Heart left ventricle (tissue), 16 donors: ENCODE measurements at places on chromosomes 7 and 10. TPM values are rescaled to one million over a fixed set of nuclear protein-coding genes. Genes with fewer than 3 reads are reported as not detected.

DNA sequence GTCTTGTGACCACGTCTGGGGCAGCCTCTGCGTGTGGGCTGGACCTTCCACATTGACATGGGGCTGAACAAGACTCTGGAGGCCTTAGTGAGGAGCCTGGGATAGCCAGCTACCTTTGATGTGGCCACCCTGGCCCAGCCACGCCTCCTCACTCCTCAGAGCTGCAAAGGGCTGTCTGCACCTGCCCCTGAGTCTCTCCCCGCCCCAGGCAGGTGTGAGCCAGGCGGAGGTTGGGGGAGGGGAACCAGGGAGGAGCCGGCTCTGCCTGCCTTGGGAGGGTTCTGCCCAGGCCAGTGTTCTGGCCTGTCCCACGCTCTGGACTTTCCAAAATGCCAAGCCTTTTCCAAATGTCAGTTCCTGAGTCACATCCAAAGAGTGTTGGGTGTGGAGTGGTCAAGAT lies 72.2 kb downstream of the GTF2IRD1 start:
- H3K4me3 ChIP-seq, result no peak overlapping the region
- H3K27me3 ChIP-seq, result no peaks in the 10 kb centered on the region
- H3K27ac ChIP-seq, result no peak overlapping the region
- DNase-seq, result no peak
- peaks cover 59% of the 10 kb centered on the region for H3K36me3 ChIP-seq

DNA sequence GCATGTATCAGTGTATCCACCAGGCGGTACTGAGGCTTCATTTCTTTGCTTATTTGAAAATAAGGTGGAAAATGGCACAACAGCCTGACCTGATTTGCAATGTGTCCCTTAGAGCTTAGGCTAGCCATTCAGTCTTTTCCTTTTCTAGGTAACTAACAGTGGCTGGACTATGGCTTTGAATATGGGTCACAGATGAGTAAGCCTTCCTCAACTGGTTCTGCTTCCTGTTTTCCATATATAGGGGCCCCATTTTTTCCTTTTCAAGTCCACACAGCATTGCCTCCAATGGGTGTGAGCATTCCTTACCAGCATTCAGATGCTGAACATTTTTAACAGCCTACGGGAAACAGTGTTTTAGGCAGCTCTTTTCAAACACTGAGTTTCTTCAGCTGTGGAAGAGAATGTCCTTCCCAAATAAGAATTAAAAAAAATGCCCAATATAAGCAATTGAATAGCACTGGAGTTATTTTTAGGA lies 3.9 kb upstream of the ITGB1 start:
- H3K27me3 ChIP-seq, result no peaks in the 10 kb centered on the region
- no peaks in the 10 kb centered on the region for H3K36me3 ChIP-seq
- H3K27ac ChIP-seq, result peak overlapping the region; percentile 82
- peak overlapping the region; percentile 5 for H3K4me3 ChIP-seq
- peaks cover 50% of the 10 kb centered on the region for H3K4me1 ChIP-seq

DNA sequence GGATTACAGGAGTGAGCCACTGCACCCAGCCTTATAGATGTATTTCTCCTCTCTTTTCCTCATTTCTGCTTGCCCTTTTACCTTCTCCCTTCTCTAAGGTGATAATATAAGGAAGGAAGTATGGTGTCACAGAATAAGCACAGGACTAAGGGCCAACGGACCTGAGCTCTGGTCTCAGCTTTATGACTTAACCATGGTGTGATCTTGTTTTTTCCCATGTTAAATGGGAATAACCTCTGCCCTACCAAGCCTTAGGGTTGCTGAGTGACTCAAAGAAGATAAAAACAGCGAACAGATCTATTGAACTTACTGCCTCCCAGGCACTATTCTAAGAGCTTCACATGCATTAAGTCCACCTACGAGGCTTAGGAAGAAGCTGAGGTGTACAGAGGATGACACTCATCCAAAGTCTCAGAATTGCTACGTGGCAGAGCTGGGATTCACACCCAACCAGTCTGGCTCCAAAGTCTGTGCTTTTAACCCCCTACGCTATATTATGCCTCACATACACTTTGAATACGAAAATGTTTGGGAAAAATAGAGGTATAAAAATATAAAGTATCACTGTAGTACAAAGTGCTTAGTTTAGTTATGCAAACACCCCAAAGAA lies 5.6 kb downstream of the UROS start:
- DNase-seq, result no peak
- H3K27me3 ChIP-seq, result no peaks in the 10 kb centered on the region
- H3K36me3 ChIP-seq, result peaks cover 13% of the 10 kb centered on the region
- H3K4me1 ChIP-seq, result peaks cover 21% of the 10 kb centered on the region
- H3K27ac ChIP-seq, result no peak overlapping the region

DNA sequence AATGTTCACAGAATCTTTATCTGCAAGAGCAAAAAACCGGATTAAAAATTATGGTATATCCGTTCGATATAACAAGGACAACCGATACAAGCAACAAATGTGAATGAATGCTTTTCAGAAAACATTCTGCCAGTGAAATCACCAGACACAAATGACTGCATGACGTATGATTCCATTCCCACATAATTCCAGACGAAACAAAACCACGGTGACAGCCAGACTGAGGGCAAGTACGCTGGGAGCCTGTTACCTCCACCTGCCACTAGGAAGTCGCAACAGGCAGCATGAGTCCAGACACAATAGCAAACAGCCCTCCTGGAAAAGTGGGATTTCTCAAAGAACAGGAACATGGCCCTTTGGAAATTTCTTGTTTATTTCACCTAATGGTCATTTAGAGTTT lies 41.7 kb downstream of the MAD1L1 start:
- no peak for DNase-seq
- no peak overlapping the region for H3K27ac ChIP-seq
- peaks cover 13% of the 10 kb centered on the region for H3K4me1 ChIP-seq
- no peak overlapping the region for H3K4me3 ChIP-seq

GRCh38 chr10:22832066-22832602 lies 95.7 kb upstream of the ARMC3 start:
- H3K27ac ChIP-seq, result no peak overlapping the region
- H3K27me3 ChIP-seq, result no peaks in the 10 kb centered on the region
- H3K4me1 ChIP-seq, result no peaks in the 10 kb centered on the region
- no peaks in the 10 kb centered on the region for H3K36me3 ChIP-seq
- H3K4me3 ChIP-seq, result no peak overlapping the region
- DNase-seq, result no peak

- H3K4me1 ChIP-seq, result no peaks in the 10 kb centered on the region
- no peak overlapping the region for H3K27ac ChIP-seq
- no peak for DNase-seq
- H3K36me3 ChIP-seq, result no peaks in the 10 kb centered on the region
- H3K27me3 ChIP-seq, result no peaks in the 10 kb centered on the region
These were observed 390.7 kb downstream of the INHBA start for GRCh38 chr7:41312235-41312634.

DNA sequence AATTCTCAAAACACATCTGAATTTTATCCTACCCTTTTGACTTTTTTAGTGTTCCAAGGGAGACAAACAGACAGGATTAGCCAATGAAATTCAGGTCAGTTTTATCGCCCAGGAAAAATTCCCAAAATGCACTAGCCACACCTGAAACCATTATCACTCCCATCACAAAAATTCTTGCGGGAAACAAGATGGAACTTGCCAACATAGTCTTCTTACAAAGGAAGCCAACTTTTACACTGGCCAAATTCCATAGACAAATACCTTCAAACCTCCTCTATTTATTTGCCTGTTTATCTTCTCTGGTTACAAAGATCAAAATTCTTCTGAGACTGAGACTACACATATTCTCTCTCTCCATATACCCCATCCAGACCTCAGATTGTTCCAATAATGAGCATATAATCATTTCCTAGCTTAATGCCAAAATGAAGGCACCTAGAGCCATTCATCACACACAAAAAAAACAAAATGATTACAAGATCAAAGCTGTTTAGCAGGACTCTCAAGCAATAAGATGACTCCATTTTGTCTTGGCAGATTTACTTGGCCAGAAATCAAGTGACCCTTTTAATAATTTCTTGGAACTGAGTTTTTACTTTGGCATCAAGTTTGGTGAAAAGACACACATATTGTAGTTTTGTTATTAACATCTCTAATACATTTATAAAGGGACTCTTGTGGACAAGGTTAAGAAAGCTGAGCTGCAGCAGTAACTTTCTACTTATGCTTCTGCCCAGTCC lies 30.2 kb downstream of the MET start:
- no peaks in the 10 kb centered on the region for H3K36me3 ChIP-seq
- peaks cover 2% of the 10 kb centered on the region for H3K4me1 ChIP-seq
- no peak overlapping the region for H3K27ac ChIP-seq
- no peak for DNase-seq
- no peaks in the 10 kb centered on the region for H3K27me3 ChIP-seq
- H3K4me3 ChIP-seq, result no peak overlapping the region

- H3K27ac ChIP-seq, result no peak overlapping the region
- H3K36me3 ChIP-seq, result no peaks in the 10 kb centered on the region
- no peak for DNase-seq
- peaks cover 6% of the 10 kb centered on the region for H3K4me1 ChIP-seq
- no peak overlapping the region for H3K4me3 ChIP-seq
- no peaks in the 10 kb centered on the region for H3K27me3 ChIP-seq
These were observed 34.5 kb upstream of the RHOBTB1 start for GRCh38 chr10:60978287-60979115.

- no peak for DNase-seq
- H3K36me3 ChIP-seq, result no peaks in the 10 kb centered on the region
- no peak overlapping the region for H3K4me3 ChIP-seq
- no peaks in the 10 kb centered on the region for H3K27me3 ChIP-seq
These were observed 28.3 kb upstream of the ELMO1 start for GRCh38 chr7:37476881-37477450.

- no peak overlapping the region for H3K4me3 ChIP-seq
- H3K36me3 ChIP-seq, result no peaks in the 10 kb centered on the region
- H3K4me1 ChIP-seq, result no peaks in the 10 kb centered on the region
- no peak for DNase-seq
- no peak overlapping the region for H3K27ac ChIP-seq
These were observed 175.5 kb upstream of the MYO3A start for GRCh38 chr10:25758511-25758910.

- peak; percentile 37 for DNase-seq
- H3K27me3 ChIP-seq, result no peaks in the 10 kb centered on the region
- no peak overlapping the region for H3K4me3 ChIP-seq
These were observed 28.6 kb upstream of the TRIL start for GRCh38 chr7:28986765-28987110.

- H3K27me3 ChIP-seq, result peaks cover 4% of the 10 kb centered on the region
- no peak overlapping the region for H3K27ac ChIP-seq
- DNase-seq, result no peak
- H3K36me3 ChIP-seq, result no peaks in the 10 kb centered on the region
These were observed 20.6 kb upstream of the NKX6-2 start for GRCh38 chr10:132806561-132807003.

GRCh38 chr7:134414109-134414508 lies 44.8 kb downstream of the AKR1B1 start:
- no peak overlapping the region for H3K27ac ChIP-seq
- no peaks in the 10 kb centered on the region for H3K4me1 ChIP-seq
- H3K36me3 ChIP-seq, result no peaks in the 10 kb centered on the region
- DNase-seq, result no peak

GRCh38 chr7:131164025-131164925 lies 163.4 kb upstream of the MKLN1 start:
- H3K36me3 ChIP-seq, result no peaks in the 10 kb centered on the region
- no peak for DNase-seq

- H3K4me1 ChIP-seq, result no peaks in the 10 kb centered on the region
- H3K27ac ChIP-seq, result no peak overlapping the region
- no peaks in the 10 kb centered on the region for H3K27me3 ChIP-seq
- no peaks in the 10 kb centered on the region for H3K36me3 ChIP-seq
- no peak overlapping the region for H3K4me3 ChIP-seq
These were observed 57.5 kb upstream of the CHCHD3 start for GRCh38 chr7:133139350-133139749.

DNA sequence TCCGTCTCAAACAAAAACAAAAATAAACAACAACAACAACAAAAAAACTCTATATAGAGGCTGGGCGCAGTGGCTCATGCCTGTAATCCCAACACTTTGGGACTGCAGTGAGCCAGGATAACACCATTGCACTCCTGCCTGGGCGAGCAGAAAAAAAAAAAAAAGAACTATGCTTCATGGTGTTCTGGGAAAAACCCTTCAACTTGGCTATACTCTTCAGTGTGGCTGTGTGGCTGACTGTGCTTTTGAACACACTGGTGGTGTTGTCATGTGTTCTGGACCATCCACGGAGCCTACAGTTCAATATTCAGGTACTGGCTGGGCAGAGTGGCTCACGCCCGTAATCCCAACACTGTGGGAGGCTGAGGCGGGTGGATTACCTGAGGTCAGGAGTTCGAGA lies 26.5 kb downstream of the SNX8 start:
- no peaks in the 10 kb centered on the region for H3K4me1 ChIP-seq
- no peaks in the 10 kb centered on the region for H3K27me3 ChIP-seq
- no peaks in the 10 kb centered on the region for H3K36me3 ChIP-seq

DNA sequence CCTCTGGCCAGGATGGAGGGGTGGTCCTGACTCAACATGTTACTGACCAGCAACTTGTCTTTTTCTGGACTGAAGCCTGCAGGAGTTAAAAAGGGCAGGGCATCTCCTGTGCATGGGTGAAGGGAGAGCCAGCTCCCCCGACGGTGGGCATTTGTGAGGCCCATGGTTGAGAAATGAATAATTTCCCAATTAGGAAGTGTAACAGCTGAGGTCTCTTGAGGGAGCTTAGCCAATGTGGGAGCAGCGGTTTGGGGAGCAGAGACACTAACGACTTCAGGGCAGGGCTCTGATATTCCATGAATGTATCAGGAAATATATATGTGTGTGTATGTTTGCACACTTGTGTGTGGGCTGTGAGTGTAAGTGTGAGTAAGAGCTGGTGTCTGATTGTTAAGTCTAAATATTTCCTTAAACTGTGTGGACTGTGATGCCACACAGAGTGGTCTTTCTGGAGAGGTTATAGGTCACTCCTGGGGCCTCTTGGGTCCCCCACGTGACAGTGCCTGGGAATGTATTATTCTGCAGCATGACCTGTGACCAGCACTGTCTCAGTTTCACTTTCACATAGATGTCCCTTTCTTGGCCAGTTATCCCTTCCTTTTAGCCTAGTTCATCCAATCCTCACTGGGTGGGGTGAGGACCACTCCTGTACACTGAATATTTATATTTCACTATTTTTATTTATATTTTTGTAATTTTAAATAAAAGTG lies 6.0 kb downstream of the PLAU start:
- H3K27me3 ChIP-seq, result no peaks in the 10 kb centered on the region
- H3K36me3 ChIP-seq, result no peaks in the 10 kb centered on the region
- no peak overlapping the region for H3K4me3 ChIP-seq
- H3K4me1 ChIP-seq, result peaks cover under 1% of the 10 kb centered on the region

DNA sequence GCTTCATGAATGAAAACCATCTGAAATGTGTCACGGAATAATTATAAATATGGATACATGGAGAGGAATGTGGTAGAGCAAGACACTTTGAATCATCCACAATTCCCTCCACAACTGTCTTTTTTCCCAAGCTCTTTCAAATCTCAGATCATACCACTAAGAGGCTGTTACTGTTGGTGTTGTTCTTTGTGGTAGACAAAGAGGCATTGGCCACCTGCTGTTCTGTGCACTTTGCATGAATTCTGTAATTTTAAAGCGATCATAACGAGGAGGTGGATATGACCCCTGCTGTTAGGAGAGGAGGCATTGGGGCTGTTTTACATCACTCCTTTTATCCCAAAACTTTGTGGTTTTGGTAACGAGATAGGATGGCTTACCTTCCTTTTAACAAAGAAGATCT lies 141.2 kb upstream of the KLF6 start:
- H3K4me1 ChIP-seq, result peaks cover 4% of the 10 kb centered on the region
- no peaks in the 10 kb centered on the region for H3K36me3 ChIP-seq
- no peak overlapping the region for H3K4me3 ChIP-seq
- H3K27ac ChIP-seq, result no peak overlapping the region
- no peak for DNase-seq

The GRID1 gene
- total RNA-seq, result 0.93 TPM

The PHKG1 gene
- total RNA-seq, result 20.2 TPM

The ANKRD30A gene
- not detected for total RNA-seq

The SUV39H2 gene
- total RNA-seq, result 1.3 TPM

The TUBAL3 gene
- total RNA-seq, result 0.61 TPM

The FAM25G gene
- total RNA-seq, result not detected

The OR6B1 gene
- total RNA-seq, result not detected

The HECW1 gene
- not detected for total RNA-seq

The PAPOLB gene
- 0.10 TPM for total RNA-seq

The EBLN1 gene
- not detected for total RNA-seq
